ENCODE measurements at places on chromosomes 6 and 20.

- peak; percentile 86 for DNase-seq
Measured at GRCh38 chr6:63441266-63441956, 121.6 kb upstream of the LGSN start.

DNA sequence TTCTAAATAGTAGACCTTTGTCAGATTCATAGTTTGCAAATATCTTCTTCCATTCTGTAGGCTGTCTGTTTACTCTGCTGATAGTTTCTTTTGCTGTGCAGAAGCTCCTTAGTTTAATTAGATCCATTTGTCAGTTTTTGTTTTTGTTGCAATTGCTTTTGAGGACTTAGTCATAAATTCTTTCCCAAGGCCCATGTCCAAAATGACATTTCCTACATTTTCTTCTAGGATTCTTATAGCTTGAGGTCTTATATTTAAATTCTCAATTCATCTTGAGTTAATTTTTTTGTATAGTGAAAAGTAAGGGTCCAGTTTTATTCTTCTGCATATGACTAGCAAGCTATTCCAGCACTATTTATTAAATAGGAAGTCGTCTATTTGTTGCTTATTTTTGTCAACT, 287.0 kb downstream of the PACRG start:
- DNase-seq, result no peak

DNA sequence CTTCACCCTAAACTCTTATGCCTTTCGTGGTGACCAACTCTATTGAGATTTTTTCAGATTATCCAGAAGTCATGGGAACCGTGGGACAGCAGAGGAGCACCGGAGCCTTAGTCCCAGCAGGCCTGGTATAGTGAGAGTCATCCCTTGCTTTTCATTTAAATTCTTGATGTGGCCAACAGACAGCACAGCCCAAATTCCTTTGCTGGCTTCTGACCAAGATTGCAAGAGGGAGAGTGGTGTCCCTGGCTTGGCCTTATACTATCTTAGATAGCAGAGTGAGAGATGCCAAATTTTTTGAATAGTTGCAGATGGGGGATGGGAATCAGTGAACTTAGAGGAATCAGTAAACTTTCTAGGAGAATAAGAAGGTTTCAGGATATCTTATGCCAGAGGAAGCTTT, 7.8 kb downstream of the STX11 start:
- DNase-seq, result peak; percentile 21

DNA sequence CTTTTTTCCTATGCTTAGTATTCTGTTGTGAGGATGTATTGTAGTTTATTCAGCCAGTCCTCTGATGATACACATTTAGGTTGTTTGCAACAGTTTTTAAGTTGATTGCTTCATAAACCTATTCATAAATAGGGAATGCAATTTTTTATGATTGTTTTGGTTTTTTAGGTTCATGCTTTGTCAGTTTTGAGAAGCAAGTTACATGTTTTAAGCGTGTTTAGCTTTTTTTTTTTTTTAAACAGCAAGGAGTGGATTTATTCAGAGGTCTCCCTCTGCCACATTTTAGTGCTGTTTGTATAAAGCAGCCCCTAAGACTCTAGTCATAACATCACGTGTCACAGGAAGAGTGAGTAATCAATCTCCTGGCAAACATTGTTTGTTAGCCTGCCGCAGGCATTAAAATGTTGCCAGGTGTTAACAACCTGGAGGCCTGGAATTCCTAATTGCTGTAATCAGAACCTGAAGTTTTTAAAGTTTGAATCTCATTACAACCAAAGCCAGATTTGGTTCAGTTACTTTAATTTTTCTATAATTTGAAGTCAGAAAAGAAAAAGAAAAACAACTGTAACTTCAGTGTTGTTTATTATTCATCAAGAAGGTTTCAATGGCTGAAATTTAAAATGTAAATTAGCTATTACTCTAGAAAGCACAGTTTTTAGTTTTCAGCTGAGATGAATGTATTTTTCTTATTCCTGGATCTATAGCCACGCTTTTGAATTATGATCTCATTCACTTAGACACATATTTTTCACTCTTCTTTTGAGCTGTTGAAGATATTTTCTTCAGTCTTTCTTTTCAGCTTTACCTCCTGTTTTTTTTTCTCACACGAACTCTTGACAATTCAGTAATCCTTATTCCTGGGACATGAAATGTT, 59.2 kb downstream of the KCNS1 start:
- peak; percentile 16 for DNase-seq

DNA sequence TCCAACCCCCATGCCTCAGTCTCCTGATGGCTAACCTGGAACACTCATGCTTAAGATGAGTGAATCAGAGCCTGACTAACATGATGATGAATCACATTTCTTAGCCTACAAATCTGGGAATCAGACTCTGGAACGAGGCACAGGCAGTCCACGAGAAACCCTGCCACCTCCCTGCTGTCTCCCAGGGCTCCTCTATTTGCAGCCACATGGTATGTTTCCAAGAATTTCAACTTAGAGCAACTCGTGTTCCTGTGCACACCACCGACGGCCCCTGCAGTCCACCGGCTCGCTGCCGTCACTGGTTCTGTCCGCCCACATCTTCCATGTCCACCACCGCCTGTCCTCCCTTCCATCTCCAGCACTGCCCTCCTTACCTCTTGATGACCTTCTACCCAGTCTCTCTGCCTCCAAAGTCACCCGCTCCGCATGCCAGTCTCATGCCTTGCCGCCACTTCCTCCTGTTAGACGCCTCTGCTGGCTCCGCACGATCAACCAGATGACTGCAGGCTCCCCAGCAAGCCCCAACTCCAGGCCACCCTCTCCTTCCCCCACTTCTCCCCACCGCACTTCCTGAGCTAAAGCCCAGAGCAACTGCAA, 87.6 kb downstream of the AGPAT4 start:
- DNase-seq, result peak; percentile 31

GRCh38 chr6:69584913-69585729, 211.7 kb downstream of the LMBRD1 start:
- DNase-seq, result no peak

DNA sequence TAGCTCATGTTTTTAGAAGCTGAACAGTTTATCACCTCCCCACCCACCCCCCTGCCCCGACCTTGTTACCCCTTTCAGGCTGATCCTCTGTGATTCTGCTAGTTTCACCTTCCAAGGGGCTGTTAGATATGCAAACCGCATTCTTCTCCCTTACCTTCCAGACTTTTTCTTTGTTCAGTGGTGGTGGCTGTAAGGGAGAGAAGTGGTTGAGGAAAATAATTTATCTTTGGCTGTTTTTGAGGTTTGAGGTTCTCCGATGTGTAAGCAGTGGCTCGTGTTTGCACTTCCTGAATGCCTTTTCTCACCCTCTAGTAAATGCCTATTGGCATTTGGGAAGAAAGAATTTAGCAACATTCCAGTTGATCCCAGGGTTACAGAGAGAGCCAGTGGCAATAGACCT, 69.4 kb upstream of the KCNG1 start:
- no peak for DNase-seq

- DNase-seq, result no peak
Measured at GRCh38 chr6:36216559-36216958, 20.0 kb downstream of the BRPF3 start.

- DNase-seq, result peak; percentile 30
Measured at GRCh38 chr6:137013738-137014602, 30.8 kb downstream of the IL20RA start.

GRCh38 chr6:93498713-93499112, 79.4 kb upstream of the EPHA7 start:
- DNase-seq, result no peak

DNA sequence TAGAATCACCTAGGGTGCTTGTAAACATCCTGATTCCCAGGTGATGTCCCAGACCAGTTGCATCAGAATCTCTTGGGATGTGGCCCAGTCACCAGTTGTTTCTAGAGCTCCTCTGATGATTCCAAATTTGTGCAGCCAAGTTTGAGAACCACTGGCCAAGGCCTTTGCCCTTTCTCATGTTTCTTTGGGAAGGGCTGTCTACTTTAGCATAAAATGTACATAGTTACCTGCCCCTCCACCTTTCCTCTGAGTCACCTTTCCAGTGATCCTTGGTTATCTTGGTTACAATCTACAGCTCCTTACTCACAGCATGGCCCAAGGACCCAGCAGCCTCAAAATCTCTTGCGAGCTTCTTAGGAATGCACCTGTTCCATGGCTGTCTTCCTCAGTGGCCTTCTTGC, 266.4 kb upstream of the PRND start:
- DNase-seq, result no peak

DNA sequence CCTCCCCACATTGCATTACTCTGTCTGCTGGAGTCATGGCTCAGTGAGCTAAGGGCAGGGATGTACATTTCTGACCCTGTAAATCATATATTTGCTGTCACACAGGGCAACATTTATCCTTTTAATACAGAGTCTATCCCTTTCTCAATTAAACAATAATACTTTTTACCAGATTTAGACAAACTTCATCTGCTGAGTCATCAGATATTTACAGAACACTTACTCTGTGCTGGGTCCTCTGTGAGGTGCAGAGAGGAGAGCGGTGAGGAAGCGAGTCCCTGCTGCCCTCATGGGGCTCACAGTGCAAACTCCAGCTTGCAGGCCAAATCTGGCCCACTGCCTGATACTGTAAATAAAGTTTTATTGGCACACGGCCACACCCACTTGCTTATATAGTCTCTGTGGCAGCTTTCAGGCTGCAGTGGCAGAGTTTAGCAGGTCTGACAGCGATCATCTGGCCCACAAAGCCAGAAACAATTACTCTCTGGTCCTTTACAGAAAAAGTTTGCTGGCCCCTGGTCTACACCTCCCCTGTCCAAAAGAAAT, 144.5 kb downstream of the CDH26 start:
- DNase-seq, result no peak

DNA sequence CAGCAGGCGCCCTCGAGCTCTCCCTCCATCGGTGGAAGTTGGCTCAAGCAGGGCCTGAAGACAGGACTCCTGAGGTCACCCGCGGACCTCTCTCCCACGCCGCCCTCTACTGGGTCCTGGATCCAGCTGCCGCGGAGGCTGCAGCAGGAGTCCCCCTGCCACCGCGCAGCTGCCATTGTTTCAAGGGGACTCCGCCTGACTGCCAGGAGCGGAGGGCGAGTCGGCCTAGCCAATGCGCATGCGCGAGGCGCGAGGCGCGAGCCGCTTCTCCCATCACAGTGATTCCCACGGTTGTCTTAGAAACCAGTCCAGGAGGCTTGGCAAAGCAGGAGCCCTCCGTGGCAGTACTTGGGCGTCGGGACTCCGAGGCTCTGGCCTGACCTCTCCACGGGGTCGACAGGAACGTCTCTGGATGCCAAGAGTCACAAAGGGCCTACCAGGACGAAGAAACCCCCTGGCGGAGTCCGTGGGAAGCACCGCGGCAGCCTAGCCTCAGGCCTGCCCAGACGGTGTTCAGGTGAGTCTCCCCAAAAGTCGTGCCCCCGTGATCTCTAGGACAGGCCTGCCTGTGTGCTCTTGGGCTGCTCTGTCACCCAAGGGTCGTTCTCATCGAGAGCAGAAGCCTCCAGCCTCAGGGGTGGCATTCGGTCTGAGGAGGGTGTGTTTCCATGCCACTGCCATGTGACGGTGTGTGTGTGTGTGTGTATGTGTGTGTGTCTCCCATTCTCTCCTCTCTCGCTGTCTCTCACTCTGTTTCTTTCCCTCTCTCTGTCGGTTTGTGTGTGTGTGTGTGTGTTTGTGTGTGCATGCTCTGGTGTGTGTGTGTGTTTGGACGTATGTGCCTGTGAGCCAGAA, 290.6 kb upstream of the ZNF337 start:
- DNase-seq, result peak; percentile 69

DNA sequence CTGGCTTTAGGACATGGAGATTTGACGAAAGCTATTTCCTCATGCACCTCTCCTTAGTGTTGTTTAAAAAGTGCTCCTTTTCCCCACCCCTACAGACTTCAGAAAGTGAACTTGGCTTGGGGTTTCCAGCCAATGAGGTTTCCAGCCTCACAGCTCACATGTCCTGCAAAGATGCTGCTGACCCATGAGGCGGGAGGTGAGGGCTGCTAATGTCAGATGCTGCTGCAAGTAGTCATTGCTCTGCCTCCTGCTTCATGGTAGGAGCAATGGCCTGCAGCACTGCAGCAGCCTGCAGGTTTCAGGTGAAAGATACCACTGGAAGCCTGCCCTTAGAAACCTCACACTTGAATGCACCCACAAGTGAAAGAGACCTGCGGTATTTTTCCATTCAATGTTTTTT, 112.8 kb downstream of the LAMP5 start:
- no peak for DNase-seq

GRCh38 chr6:161414707-161415106, 140.8 kb upstream of the AGPAT4 start:
- no peak for DNase-seq

- DNase-seq, result no peak
Measured at GRCh38 chr20:24589815-24590177, 120.4 kb downstream of the SYNDIG1 start.

DNA sequence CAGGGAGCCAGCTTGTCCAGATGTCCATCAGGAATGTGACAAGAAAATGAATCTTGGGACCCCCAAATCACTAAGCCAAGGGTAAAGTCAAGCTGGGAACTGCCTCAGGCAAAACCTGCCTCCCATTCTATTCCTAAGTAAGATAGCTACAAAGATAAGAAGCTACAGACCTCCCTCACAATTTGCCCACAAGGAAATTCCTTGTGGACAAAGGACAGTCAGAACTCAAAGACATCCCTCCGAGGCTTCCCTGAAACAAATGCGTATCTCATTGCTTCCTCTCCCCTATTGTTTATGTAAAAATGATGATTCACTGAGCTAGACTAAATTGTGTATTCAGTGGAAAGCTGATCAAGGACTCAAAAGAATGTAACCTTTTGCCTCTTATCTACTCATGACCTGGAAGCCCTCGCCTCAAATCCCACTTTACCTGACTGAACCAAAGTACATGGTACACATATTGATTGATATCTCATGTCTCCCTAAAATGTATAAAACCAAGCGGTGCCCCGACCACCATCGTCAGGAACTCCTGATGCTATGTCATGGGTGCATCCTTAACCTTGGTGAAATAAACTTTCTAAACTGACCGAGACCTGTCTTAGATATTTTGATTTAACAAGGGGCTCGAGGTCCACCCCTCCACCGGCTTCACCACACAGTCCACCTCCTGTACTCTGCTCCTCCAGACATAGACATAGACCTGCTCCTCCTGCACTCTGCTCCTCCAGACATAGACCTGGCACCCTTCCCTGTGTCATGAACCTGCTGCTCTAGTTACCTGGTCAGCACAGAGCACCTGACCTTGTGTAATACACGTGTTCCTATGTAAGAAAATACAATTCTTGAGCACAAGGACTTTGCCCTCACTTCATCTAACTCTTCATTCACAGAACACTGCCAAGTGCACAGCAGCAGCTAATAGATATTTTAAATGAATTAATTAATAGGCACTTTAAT, 81.4 kb downstream of the WDR27 start:
- no peak for DNase-seq
